ENCODE measurements at places on chromosomes 3 and 15.

- no peak for DNase-seq
These were observed 298.5 kb downstream of the IGSF11 start for GRCh38 chr3:118736107-118736506.

- no peak for DNase-seq
These were observed 163.1 kb downstream of the FMN1 start for GRCh38 chr15:33031324-33031821.

- no peak for DNase-seq
These were observed 16.3 kb upstream of the NOX5 start for GRCh38 chr15:68997930-68998777.

- DNase-seq = no peak
These were observed 49.3 kb downstream of the FAM174B start for GRCh38 chr15:92606126-92606835.

- DNase-seq = no peak
These were observed 121.3 kb upstream of the ZNF717 start for GRCh38 chr3:75906555-75907112.

DNA sequence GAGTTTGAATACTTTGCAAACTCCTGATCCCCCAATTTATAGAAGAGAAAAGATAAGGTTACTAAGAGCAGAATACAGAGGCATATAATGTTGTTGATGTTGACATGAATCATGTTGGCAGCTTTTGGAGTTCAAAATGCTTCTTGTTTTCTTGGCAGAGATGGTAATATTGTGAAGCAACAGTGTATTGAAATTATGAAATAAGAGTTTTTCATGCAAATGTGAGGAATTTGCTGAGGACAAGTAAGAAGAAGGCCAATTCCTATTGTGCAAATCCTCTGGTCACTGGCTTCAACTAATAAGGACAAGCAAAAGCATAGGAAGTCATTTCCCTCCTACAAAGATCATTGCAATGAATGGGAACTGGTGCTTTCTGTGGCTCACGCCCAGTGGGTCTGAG is 126.9 kb upstream of the CHL1 start:
- DNase-seq = no peak

GRCh38 chr3:37096288-37096687 is 78.1 kb downstream of the LRRFIP2 start:
- no peak for DNase-seq

DNA sequence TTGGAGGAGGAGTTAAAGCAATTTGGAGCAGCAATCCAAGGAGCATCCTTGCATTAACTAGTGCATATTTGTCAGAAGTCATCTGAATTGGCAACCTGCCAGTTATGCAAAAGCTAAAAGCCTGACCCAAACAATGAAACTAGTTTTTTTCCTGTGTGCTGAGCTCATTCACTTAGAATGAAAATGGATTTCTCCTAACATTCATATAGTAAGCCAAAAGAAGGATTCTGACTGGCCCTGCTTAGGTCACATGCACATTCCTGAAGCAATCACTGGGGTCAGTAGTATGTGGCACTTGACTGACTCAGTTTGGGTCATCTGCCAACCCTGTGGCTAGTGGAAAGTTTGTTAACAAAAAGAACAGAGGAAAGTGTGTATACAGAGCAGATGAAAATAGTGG is 30.5 kb downstream of the OXSM start:
- no peak for DNase-seq

DNA sequence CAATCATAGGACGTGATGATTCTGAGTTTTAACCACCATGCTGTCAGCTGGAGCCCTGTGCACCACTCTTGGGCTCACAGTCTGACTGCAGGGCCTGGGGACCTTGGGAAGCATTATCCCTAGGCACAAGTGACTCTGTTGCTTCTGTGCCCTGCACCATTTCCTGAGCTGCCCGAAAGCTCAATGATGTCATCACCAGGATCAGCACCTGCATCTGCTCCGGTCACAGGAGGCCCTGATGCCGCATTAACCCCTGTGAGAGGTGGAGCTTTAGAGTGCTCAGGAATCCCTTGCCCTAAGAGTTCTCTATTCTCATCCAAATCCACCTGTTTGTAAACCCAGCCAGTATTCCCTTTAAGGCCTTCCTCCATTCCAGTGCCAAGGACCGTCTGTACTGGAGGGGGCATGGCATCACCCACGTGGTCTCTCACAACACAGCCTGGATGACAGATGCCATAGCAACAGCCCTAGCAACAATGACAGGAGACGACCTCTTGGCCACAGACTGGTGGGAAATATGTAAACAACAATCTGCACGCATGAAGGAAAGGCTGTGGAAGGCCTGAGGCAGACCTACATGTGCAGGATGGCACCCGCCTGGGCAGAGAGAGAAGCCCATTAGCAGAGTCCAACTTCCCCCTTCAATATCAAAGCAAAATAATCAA is 37.9 kb downstream of the NTRK3 start:
- no peak for DNase-seq

DNA sequence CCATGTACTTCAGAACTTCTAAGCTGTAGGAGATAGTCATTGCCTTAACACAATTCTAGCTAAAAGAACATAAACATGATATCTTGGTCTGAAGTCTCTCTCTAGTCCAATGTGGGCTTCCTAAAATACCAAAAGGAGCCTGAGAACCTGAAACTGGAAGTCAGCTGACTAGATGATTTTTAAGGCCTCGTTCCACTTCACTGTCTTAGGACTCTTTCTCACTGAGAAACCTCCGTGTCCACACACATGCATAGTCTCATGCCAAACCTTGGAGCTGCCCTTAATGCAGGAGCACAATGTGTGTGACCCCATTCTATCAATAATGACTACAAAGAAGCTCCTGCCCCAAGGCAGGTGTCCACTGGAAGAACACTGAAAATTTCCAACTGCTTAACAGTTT is 87.7 kb downstream of the ETFA start:
- DNase-seq = no peak

DNA sequence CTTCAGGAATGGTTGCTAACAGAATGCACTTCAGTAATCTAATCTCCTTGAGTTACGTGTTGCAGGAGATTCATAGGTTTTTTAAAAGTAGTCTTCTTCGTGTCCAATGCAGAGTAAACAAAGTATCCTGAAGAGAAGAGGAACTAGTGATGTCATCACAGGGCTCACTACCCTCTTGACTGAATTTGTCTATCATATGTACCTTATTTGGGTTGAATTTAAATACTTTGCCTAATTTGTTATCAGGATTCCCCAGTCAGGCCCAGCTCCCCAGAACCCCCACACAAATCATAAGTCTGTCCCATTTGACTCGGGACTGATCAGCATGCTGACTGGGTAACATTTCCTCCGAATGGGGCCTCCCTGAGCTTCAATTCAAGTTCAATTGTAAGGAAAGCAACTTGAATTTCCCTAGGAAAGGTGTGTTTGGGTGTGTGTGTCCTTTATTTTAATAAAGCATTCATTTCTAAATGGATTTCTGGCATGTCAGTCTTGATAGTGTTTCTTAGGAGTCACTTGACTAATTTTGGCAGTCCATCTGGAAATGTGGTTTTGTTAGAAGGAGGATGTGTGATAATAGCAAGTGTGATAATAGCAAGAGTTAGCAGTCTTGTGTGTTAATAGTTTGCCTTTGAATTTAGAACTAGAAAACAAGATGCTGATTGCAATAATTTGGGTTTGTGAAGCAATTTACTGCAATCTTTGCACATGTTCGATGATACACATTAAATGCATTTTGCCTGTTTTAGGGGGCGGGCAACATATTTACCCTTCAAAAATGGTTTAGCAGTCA is 21.9 kb downstream of the OXNAD1 start:
- DNase-seq = peak; percentile 39

DNA sequence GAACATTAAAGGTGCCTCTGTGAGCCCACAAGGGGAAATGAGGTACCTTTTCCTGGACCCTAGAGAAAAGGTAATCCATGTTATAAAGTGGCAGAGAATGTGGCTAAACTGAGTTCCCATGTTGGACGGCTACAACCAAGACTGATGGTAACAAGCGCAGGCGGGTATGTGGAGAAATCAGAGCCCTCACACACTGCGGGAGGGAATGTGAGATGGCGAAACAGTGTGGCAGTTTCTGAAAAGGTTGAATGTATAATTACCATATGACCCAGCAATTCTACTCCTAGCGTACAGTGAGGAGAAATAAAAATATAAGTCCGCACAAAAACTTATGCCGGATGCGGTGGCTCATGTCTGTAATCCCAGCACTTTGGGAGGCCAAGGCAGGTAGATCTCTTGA is 24.1 kb upstream of the SHISA5 start:
- no peak for DNase-seq

DNA sequence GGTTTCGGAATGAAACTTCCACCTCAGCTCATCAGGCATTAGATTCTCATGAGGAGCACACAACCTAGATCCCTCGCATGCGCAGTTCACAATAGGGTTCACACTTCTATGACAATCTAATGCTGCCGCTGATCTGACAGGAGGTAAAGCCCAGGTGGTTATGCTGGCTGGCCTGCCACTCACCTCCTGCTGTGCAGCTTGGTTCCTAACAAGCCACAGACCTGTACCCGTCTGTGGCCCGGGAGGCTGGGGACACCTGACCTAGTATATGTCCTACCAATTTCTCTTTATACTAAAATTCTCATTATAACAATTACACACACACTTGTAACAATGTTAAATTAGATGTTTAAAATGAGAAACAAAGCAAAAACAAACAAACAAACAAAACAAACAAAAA is 172.2 kb downstream of the SLC9A9 start:
- DNase-seq = no peak

DNA sequence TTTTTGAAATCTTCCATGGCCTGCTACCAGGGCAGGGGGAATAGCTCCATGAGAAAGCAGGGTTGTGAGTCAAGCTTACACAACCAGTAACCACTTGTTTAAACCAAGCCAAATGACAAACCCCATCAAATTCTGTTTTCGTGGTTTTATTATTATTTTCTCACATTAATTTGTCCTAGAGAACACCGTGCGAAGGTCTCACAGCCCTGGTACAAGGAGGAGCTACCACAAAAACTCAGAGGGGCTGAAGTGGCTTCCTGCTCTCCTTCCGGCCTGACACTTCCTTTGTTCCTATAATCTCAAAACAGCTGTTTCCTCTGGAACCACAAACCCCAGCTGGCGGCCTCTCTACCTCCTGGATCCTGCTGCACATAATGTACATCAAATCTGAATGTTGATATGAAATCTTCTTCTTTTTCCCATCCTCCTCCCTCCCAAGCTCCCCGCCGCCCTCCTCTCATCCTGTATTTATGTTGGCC is 375.9 kb downstream of the MCTP2 start:
- peak; percentile 72 for DNase-seq

DNA sequence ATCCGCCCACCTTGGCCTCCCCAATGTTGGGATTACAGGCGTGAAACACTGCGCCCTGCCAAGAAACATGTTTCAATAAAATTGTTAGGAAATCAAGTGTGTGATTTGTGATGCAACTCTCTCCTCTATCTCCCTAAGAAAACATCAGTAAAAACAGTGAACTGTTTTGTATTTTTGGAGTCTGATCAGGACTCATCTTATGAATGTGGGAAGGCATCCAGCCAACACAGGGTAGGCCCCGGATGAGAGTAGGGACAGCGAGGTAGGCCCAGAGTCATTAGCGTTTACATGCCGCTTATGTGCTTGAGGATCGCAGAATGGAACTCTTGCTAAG is 884 bp upstream of the GLYCTK start:
- no peak for DNase-seq

GRCh38 chr3:81295906-81296577 is 465.4 kb downstream of the GBE1 start:
- DNase-seq = no peak

DNA sequence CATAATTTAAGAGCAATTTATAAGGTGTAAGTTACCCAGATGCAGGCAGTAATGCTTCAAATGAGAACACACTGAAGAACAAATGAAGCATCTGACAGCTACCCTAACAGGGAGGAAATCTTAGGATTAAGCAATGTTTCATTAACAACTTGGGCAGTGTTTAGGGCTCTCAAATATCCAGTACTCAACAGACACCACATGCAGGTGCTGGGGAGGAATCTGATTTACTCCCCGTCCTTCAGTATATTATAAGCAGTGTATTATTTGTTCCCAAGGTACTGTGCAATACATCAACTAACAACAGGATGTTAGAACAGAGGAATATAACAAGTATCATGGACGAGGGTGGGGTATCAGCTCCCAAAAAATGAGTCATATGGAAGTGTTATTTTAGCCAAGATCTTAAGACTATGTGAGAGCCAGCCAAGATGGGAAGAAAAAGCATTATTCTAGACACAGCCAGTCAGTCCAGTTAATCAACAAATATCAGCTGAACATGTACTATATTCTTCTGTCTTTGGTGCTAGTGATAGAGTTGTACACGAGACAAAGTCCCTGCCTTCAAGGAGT is 20.4 kb downstream of the BTBD1 start:
- DNase-seq = no peak

- no peak for DNase-seq
These were observed 281.3 kb downstream of the CLSTN2 start for GRCh38 chr3:140216249-140216648.

- DNase-seq = no peak
These were observed 67.9 kb downstream of the VGLL3 start for GRCh38 chr3:86923071-86923491.

DNA sequence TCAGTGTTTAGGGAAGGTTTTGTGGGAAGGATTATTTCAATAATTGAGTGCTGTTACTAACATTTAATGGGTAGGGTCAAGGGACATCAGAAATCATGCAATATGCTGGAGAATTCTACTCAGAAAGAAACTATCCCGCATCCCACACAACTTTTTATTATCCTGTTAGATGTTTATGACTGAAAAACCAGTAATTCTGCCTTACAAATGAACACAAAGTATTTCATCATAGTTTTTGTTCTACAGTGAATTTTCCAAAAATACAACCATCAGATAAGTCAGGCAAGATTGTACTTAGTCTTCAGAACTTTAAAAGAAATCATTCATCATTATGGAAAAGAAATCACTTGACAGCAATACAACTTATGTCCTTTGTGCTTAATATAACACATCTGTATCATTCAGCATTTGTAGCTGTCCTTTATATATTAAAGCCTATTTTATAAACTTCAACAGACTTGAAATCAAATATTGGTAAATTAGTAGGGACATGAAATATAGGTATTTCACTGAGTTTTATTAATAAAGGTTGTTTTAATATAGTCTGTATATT is 61.9 kb downstream of the TRPM7 start:
- DNase-seq = no peak

DNA sequence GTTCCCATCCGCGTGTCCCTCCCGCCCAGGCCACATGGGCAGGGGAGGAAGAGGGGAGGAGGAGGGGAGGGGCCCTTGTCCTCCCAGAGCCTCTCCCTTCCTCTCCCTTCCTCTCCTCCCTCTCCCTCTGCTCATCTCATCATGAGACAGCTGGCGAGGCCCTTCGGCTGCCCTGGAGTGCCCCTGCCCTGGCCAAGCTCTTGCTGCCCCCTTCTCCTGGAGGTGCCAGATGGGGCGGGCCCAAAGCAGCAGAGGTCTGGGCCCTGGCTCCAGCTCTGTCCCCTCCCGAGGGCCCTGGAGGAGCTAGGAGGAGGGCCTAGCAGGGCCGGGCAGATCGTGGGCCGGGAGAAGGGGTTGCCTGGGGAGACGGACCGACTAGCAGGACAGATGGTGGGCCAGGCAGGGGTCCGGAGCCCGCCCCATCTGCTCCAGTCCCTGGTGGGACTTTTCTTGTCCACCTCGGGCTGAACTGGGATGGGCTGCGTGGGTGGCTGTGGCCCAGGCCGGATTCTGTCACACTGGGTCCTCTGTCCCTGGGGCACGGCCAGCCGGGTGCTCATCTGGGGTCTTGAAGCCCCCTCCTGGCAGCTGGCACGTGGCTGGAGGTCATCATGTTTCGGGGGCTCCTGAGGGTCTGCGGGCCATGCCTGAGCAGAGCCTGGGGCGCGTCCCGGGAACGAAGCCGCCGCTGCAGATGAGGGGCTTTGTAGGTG is 183.4 kb downstream of the GOLGA6L6 start:
- DNase-seq = no peak

- no peak for DNase-seq
These were observed 135.8 kb downstream of the NSMCE3 start for GRCh38 chr15:29133791-29134190.
